ENCODE measurements at places on chromosomes 2 and 18. TPM values are rescaled to one million over a fixed set of nuclear protein-coding genes. Genes with fewer than 3 reads are reported as not detected.

The ANKRD53 gene
- total RNA-seq, result not detected

The CYTIP gene
- not detected for total RNA-seq

The RTKN gene
- total RNA-seq, result 21.0 TPM

The SH2D6 gene
- total RNA-seq, result 0.62 TPM

The GCG gene
- not detected for total RNA-seq

The DYNAP gene
- not detected for total RNA-seq

The PSMD1 gene
- 122 TPM for total RNA-seq

The CFAP65 gene
- 0.21 TPM for total RNA-seq

The MFF gene
- 108 TPM for total RNA-seq

The PPP1R1C gene
- total RNA-seq, result 1.9 TPM

The SERPINB7 gene
- total RNA-seq, result 2.0 TPM

The MRPS5 gene
- total RNA-seq, result 70.1 TPM

The CDK5R2 gene
- total RNA-seq, result 5.3 TPM

The UBXN2A gene
- 18.6 TPM for total RNA-seq

The L3MBTL4 gene
- total RNA-seq, result not detected

The GALNT5 gene
- 2.5 TPM for total RNA-seq

The FKBP1B gene
- 10.1 TPM for total RNA-seq

The HTR2B gene
- total RNA-seq, result 0.06 TPM

The OR6B2 gene
- not detected for total RNA-seq

The CCDC148 gene
- total RNA-seq, result 1.1 TPM

The C2orf92 gene
- total RNA-seq, result 1.0 TPM

The CCDC85A gene
- 0.22 TPM for total RNA-seq

The GAD1 gene
- 0.71 TPM for total RNA-seq

The NT5DC4 gene
- total RNA-seq, result not detected

The STARD6 gene
- not detected for total RNA-seq

The LDAH gene
- total RNA-seq, result 15.4 TPM

The SKOR2 gene
- total RNA-seq, result not detected

The AQP12B gene
- not detected for total RNA-seq

The HNMT gene
- total RNA-seq, result 0.96 TPM

The CDH2 gene
- total RNA-seq, result 32.4 TPM

The KLF7 gene
- 31.8 TPM for total RNA-seq

The PER2 gene
- 9.1 TPM for total RNA-seq

The KCNG3 gene
- total RNA-seq, result 1.0 TPM

The IKZF2 gene
- 0.13 TPM for total RNA-seq

The CPLX4 gene
- not detected for total RNA-seq

The TBC1D8 gene
- 49.9 TPM for total RNA-seq

The CFC1 gene
- total RNA-seq, result not detected

The DUSP11 gene
- 39.0 TPM for total RNA-seq

The HDAC4 gene
- 8.0 TPM for total RNA-seq
